Esophagus squamous epithelium (tissue), 5 donors: ENCODE measurements at places on chromosomes 12 and 14. TPM values are rescaled to one million over a fixed set of nuclear protein-coding genes. Genes with fewer than 3 reads are reported as not detected.

Gene DAO
- total RNA-seq, result not detected

Gene AMDHD1
- 0.26 TPM for total RNA-seq

DNA sequence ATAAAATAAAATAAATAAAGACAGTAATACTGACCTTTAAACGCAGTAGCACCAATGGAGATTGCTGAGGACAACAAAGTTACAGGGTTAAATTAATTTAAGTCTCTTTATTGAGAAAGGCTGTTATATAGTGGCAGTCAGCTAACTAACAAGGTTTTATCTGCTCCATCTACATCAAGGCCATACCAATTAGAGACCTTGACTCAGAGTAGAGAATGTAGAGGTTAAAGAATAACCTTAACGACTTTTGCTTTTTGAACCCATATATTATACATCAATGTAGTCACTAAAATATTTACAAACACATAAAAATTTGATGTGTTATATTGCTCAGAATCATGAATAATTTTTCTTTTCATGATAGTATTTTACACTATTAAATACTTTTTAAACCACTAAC, 21.6 kb downstream of the OSBPL8 start:
- no peaks in the 10 kb centered on the region for H3K36me3 ChIP-seq
- no peak overlapping the region for H3K27ac ChIP-seq

DNA sequence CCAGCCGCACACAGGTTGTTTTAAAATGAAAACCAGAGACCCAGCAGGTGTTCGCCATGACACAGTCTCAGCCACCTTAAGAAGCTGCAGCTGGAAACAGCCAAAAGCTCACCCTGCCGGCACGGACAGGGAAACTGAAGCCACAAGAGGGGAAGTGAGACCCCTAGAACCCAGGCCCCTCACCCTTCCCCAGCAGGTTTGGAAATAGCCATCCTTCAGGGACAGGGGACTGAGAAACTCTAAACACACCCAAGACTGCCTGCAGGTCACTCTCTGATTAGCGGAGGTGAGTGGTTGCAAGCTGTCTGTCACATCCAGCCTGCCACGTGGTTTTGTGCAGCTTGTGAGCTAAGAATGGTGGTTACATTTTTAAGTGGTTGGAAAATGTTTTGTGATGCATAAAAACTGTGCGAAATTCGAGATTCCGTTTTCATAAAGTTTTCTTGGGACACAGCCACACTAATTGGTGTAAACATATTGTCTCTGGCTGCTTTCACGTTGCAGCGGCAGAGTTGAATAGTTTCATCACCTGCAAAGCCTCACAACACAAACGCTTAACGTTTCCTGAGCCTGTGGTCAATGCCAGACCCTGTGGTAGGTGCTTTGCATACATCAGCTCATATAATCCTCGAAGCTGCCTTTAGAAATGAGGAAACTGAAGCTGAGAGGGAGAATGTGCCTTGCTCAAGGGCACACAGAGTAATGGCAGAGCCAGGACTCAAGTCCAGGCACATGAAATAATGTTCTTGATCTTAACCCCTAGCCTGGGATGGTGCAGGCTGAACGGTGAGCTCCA, 1.7 kb upstream of the SELPLG start:
- no peaks in the 10 kb centered on the region for H3K36me3 ChIP-seq
- H3K4me3 ChIP-seq, result peak overlapping the region; percentile 32
- H3K27me3 ChIP-seq, result no peaks in the 10 kb centered on the region
- peaks cover 17% of the 10 kb centered on the region for H3K4me1 ChIP-seq

DNA sequence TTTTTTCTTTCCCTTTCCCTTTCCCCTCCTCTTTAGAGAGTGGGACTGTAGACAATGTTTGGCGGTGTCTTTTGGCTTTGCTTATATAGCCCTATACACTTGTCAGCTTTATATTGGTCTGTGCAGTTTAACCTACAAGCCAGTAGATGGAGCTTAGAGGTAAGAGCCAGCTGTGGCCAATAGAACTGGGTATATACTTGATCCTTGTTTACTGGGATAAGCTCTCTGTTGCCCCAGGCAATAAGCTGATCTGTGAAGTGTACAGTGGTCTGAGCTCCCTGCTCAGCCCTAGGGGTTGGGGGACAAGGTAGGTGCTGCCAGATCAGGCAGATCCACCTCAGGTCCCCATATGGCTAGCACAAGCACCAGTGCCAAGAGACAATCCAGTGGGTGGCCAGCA, 434.1 kb downstream of the NOVA1 start:
- no peak overlapping the region for H3K4me3 ChIP-seq
- no peaks in the 10 kb centered on the region for H3K36me3 ChIP-seq
- no peaks in the 10 kb centered on the region for H3K4me1 ChIP-seq
- H3K27ac ChIP-seq, result no peak overlapping the region
- H3K27me3 ChIP-seq, result no peaks in the 10 kb centered on the region

DNA sequence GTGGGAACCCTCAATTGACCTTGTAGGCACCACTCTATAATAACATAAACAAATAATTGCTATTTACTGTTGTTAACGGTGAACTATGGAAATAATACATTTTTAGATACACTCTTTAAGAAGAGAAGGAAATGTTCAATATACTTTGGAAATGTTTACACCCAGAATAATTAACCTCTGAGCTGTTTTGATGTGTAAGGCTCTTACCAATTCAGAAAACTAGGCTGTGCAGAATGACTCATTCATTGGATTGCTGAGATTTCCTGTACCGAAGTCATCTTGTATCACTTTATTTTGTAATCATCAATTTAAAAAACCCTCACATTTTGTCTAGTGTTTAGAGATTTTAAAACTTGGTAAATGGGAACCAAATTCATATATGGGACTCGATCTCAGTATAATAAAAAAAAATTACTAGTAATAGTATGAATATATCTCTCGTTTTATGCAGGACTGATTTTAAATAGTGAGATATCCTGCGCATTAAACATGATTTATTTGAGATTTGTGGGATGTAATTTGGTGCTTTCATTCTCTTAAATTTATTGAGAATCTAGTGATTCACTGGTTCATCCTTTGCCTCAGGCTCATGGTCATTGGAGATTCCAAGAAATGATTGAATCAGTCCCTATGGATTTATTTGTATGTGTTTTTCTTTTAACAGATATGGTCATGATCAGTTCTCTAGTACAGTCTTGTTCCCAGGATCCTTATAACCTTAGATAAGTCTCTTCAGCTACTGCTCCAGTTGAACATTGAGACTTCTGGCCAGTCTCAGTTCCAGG, 3.9 kb downstream of the SAMD4A start:
- H3K27me3 ChIP-seq, result no peaks in the 10 kb centered on the region
- no peaks in the 10 kb centered on the region for H3K36me3 ChIP-seq
- H3K4me1 ChIP-seq, result peaks cover 7% of the 10 kb centered on the region
- no peak for DNase-seq

DNA sequence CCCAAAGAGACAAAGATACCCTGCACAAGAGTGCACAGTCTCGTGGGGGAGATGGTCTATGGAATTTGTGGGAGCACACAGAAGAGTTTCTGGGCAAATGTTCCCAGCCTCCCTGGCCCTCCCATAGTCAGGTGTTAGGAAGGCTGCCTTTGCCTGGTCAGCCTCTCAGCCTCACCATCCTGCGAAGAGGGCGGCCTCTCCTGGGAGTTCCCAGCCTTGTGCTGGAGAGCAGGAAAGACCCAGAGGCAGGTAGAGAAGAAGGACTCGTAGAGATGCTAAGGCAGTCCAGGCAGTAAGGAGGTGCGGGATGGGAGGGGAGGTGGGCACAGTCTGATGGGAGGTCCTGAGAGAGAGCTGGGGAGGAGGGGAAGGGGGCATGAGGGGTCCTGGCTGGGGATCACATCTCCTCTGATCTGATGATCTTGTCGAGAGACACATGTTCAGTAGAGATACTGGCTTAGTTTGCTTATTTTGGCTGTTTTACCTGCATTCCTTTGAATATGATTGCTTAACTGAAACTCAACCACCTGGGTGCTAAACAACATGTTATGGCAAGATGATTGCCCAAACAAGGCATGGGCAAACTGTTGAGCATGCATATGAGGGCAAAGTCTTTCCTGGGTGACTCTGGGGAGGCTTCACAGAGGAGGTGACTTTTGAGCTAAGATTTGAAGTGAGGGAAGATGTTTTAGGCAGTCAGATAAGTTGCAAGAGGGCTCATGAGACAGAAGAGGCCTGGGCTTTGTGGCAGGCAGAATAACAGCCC, 10.5 kb downstream of the SERPINA6 start:
- H3K36me3 ChIP-seq, result no peaks in the 10 kb centered on the region
- peaks cover 35% of the 10 kb centered on the region for H3K4me1 ChIP-seq
- no peak for DNase-seq
- H3K4me3 ChIP-seq, result no peak overlapping the region
- no peak overlapping the region for H3K27ac ChIP-seq
